Upper lobe of right lung (tissue), 1 donor: ENCODE measurements at places on chromosomes 6 and 20.

DNA sequence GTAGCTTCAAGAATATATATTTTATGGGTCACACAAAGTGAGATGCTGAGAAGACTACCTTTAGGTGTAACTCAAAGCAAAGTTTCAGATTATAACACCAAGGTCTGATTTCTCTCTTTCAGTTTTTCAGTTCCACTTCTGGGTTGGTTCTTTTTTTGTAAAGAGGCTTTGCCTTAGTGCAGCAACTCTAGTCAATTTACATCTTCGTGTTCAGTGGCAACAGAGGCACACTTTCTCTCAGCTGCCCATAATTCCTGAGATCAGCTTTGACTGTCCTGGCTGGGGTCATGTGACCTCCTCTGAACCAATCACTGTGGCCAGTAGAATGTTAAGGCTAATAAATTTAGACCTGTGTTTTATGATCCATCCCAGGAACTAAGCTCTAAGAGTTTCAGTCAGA is 120.2 kb downstream of the TINAG start:
- DNase-seq = no peak

DNA sequence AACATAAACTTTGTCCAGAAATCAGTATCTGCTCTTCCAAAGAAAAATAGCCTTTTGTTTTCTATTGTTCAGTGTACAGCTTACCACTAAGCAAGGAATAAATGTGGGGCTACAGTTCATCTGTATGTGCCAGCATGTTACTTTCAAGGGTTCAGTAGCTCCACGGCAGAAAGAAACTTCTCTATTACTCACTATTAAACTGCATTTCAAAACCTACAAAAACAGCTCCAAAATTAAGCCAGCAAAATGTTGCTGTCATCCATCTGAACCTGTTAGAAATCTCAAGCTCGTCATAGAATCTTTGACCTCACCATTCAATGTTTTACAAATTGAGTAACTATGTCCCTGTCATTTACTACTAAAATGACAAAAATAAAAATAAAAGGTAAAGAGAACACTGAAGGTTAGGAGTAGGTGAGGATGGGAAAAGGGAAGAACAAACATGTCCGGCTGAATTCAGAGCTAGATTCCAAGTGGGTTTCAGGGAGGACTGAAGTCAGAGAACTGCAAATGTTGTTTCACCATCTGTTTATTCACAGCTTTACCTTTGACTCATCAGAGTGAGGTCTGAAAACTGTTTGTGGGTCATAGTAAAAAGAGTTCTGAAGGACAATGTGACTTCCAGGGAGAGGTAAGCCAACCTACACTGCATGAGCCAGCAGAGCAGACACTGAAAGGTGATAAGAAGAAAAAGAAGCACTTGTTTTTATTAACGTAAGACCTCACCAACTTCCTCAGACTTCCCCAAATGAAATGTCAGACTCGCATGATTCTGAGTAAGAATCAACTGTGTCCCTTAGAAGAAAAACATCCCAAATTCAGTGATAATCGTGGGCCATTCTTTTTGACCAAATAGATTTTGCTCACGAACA is 62.0 kb downstream of the ATXN1 start:
- no peak for DNase-seq

- DNase-seq = no peak
Measured at GRCh38 chr20:51961964-51962761, 159.8 kb upstream of the SALL4 start.

- DNase-seq = no peak
Measured at GRCh38 chr20:6265204-6265904, 142.5 kb upstream of the FERMT1 start.

DNA sequence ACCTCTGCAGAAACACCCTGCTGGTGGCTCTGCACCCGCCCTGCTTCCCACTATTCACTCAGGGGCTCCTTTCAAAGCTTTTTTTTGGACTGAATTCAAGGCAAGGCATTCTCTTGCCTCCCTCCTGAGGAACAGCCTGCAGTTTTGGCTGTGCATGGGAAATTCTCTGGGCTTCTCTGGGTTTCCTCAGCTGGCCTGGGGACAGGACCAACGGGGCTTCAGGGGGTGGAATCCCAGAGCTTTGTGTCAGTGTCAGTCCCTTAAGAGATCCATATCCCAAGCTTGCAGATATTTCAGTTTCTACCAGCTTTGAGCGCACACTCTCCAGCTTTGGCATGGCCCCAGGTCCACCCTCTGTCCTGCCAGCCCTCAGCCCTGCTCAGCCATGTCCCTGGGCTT is 2.0 kb downstream of the SCRT2 start:
- no peak for DNase-seq

GRCh38 chr6:12976366-12976765 is 259.8 kb downstream of the PHACTR1 start:
- DNase-seq = no peak

- DNase-seq = no peak
Measured at GRCh38 chr20:58888103-58888502, 35.6 kb downstream of the GNAS start.

DNA sequence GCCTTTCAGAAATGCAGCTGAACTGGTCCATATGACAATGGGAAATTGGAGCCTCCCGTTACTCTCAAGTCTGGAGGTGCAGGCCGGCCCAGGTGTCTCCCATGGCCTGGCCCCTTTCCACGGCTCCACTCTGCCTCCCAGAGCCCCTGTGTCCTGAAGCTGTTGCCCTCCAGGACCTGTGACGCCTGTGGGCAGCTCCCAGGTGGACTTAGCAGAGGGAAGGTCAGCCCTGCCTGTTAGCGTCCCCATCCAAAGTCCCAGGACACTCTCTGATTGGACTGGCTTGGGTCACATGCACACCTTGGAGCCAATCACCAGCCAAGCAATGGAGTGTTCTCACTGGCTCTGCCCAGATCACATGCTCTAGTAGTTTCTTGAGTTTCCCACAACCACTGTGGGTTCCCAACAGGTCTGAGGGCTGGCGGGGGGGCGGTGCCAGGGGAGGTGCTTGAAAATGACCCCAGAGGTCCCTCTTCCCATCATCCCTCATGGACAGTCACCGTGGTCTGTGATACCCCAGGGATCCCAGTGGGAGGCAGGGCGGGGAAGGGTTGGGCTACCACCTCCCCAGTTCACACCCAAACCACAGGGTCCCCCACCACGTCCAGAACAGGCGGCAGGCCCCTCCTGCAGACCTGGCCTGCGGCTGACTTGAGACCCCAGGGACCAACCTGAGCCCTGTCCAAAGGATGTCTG is 135.6 kb downstream of the TAF4 start:
- DNase-seq = peak; percentile 49

GRCh38 chr20:53003420-53004154 is 31.4 kb downstream of the TSHZ2 start:
- DNase-seq = no peak

GRCh38 chr6:39055661-39056060 is 7.1 kb downstream of the GLP1R start:
- peak; percentile 20 for DNase-seq

DNA sequence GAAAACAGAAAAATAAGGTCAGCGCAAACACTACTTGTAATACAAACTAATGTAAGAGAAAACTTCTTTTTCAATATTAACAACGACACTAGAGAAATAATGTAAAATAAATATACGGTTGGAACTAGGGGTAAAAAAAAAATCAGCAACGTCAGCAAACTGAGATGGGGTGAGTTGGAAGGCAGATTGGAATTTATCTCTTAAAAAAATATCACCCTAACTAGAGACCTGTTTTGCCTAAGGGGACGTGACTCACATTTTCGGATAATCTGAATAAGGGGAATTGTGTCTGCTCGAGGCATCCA is 705 bp upstream of the UTRN start:
- DNase-seq = no peak

- no peak for DNase-seq
Measured at GRCh38 chr20:50049442-50050026, 63.4 kb downstream of the UBE2V1 start.

- no peak for DNase-seq
Measured at GRCh38 chr6:85347812-85348211, 102.1 kb upstream of the NT5E start.

DNA sequence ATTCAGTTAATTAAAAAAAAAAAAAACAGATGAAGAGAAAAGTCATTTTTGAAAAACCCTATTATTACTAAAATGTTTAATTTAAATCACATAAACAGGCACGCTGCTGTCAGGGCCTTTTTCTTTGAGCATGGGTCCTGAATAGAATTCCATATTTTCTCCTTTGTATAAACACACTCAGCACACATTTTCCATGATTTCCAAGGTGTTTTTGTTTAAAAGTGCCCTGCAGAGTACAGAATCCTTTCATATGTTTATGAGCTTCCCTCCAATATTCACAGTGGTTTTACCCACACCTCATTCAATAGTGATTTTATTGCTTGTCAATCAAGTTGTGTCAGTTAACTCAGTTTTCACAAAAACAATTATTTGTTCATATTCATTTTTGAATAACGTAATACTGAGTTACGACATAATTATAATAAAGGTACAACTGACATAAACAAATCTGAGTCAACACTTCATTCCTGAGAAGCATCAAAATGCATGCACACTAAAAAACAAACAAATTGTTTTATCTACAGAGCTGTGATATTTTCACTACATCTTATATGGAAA is 15.2 kb downstream of the SLC35B3 start:
- DNase-seq = no peak

GRCh38 chr6:113855500-113856374 is 1.4 kb upstream of the MARCKS start:
- no peak for DNase-seq

GRCh38 chr20:1267809-1268374 is 1.8 kb downstream of the SNPH start:
- no peak for DNase-seq

- no peak for DNase-seq
Measured at GRCh38 chr6:74741646-74742045, 464.2 kb downstream of the COL12A1 start.

- DNase-seq = no peak
Measured at GRCh38 chr6:11384531-11385309, 152.3 kb upstream of the NEDD9 start.

DNA sequence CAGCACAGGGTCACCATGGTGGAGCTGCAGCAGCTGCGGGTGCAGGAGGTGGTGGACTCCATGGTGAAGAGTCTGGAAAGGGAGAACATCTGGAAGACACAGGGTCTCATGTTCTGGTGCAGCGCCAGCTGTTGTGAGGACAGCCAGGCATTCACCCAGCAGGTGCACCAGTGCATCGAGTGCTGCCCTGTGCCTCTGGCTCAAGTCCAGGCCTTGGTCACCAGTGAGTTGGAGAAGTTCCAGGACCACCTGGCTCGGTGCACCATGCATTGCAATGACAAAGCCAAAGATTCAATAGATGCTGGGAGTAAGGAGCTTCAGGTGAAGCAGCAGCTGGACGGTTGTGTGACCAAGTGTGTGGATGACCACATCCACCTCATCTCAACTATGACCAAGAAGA is 22.9 kb upstream of the RIPK1 start:
- DNase-seq = no peak

GRCh38 chr6:46039646-46040045 is 24.0 kb upstream of the CLIC5 start:
- no peak for DNase-seq

DNA sequence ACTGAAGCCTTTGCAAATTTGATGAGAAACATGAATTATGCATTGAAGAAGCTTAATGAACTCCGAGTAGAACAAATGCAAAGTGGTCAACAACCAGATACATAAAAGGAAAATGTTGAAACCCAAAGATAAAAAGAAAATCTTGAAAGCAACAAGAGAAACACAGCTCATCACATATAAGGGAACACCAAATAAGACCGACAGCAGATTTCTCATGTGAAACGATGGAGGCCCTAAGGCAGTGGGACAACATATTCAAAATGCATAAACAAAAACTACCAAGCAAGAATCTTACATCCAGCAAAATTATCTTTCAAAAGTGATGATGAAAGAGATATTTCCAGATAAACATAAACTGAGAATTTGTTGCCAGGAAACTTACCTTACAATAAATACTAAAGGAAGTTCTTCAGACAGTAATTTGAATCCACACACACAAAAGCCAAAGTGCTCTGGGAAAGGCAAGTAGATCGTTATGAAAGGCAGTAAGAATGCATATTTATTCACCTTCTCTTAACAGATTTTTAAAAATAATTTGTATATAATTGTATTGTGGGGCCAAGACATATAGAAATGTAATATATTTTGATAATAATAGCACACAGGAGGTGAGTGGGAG is 22.5 kb downstream of the SLC52A3 start:
- DNase-seq = no peak

DNA sequence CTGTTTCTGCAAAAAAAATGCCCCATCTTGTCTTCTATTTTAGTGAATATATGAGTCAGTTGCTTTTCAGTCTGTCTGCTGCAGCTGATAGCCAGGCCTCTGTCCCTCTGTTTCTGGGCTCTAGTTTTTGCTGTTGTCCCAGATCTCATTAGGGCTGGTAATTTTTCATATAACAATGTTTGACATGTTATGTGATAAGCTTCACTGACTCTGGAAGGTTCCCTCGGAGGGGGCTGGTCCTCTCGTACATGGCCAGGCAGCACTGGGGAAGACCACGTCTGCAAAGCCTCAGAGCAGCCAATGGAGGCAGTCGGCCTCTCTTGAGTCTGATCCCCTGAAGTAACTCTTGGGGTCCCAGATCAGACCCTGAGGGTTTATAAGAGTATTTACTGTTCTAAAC is 223.8 kb downstream of the THBS2 start:
- DNase-seq = no peak

GRCh38 chr6:514396-514978 is 122.9 kb downstream of the IRF4 start:
- no peak for DNase-seq

DNA sequence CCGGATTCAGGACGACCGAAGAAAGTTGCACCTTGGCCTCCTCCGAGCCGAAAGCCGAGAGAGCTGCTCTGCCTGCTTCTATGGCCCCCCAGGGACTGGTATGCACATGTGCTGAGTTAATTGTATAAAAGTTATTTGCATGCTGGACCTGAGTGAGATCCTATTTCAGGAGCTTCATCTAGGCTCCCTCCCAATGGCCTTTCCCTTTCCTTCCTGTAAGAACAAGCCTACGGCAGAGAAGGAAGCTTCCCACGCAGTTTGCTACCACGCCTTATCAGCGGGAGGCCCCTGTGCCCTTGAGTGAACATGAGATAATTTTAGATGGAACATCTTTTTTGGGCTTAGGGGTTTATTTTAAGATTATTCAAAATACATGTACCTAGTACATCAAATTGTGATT is 65.9 kb downstream of the RIN2 start:
- no peak for DNase-seq
